ENCODE measurements at places on chromosomes 6 and 20.

GRCh38 chr6:119125576-119125975, 47.1 kb upstream of the FAM184A start:
- no peak for DNase-seq

DNA sequence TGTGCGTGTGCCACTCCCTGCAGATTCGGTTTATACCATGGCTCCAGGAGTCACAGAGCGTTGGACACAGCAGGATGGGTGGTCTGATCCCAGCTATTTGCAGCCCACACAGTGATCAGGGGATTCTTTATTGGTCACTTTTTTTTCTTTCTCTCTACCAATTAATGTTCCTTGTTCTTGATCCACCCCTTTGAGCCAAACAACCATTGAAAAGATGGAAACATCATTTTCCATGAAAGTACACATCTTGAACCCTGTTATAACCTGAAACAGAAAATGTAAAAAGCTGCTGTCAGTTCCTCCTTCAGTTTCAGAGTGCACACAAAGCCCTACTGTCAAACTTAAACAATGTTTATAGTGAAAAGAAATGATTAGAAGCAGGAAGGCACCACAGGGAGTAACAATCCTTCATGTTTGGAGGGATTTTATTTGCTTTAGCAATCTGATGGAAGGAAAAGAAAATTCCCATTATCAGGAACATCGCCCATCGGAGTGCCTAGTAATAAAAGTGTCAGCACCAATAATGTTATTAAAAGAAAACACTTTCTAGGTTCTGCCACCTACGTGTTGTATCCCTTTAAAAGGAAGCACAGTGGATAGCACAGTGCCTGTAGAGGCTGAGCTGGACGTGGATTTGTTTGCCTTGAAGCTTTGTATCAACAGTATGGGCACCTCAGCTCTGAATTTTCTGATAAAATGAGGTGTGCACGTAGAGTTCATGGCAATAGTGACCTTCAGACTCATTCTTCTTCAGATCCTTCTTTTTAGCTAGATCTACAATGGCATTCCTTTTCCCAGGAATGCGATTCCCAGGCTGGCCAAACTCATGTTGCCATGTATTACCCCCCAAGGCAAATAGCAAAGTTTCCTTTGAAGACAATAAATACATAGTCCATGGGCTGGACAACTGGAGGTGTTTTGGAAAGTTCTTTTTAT, 16.1 kb upstream of the THBD start:
- no peak for DNase-seq

- DNase-seq = no peak
Measured at GRCh38 chr6:162267641-162268040, 459.9 kb downstream of the PRKN start.

DNA sequence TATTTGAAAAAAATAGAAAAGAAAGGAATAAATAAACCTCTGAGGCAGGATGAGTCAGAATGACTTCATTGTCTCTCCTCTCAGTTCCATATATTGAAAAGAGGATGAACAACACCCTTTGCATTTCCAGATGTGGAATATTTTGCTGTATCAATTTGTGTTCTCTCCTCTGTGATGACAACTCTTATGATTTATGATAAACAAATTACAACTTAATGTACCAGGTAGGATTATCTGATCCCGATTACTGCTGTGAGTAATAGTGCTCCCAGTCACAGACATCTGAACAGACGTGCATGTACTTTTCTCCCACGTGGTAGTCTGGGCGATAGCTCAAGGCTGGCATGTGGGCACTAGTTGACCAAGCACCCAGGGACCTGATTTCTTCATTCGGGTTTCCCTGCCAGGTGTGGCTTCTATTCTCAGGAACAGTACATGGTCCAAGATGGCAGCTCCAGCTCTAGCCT, 142.1 kb upstream of the SULF2 start:
- DNase-seq = no peak

DNA sequence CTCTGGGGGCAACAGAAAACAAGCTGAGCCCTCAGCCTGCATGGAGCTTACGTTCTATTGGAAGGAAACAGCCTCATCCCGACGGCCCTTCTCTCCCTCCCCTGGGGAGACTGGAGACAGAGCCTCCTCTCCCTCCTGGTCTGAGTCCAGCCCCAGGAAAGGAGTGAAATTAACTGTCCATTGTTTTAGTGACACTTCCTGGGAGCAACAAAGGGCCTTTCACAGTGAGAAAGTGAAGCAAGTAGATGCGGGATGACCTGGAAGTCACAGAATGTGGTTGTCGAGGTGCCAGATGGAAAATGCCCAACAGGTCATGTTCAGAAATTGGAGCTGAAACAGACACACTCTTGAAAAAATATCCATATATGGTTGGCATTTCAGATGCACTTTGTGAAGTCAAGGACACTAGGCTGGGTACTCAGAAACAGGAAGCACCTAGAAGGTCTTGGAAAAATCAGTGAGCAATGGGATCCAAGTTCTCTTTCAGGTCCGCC, 77.8 kb downstream of the TFAP2C start:
- no peak for DNase-seq

DNA sequence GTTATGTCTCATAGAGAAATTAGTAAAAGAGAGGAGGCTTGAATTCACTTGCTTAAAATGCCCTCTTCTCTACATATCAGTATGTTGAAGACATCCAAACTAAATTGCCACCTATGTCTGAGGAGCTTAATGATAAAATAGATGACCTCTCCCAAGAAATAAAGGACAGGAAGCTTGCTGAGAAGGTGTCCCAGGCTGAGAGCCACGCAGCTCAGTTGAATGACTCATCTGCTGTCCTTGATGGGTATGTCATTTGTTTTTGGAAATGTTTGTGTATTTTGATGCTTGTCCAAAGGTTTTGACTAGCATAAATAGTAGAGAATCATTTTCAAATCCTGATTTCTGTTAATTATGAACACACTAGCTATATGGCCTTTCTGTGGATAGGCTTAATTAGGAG, 307.7 kb downstream of the ARHGAP18 start:
- DNase-seq = no peak

- DNase-seq = no peak
Measured at GRCh38 chr20:13996265-13996664, 949 bp downstream of the MACROD2 start.

- no peak for DNase-seq
Measured at GRCh38 chr6:56660381-56660730, 17.7 kb upstream of the DST start.

- DNase-seq = no peak
Measured at GRCh38 chr20:8002056-8002455, 17.5 kb downstream of the TMX4 start.

DNA sequence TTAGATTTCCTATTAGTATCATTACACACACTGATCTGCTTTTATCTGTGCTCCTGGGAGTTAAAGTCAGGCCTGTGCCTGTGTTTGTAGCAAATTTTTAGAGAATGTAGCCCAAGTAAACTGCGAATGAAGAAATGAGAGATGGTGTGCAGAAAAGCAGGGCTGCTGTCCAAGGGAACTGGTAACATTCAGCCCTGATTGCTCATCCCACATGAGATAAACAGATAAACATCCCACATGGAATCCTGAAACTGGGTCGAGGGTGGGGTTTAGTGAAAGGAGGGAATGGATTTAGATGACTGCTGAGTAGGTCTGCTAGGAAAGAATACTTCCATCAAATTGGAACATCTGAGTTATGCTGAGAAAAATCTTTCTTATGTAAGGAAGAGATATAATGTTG, 69.1 kb downstream of the GRIK2 start:
- DNase-seq = no peak

- DNase-seq = no peak
Measured at GRCh38 chr6:170137176-170137891, 153.5 kb downstream of the DLL1 start.

DNA sequence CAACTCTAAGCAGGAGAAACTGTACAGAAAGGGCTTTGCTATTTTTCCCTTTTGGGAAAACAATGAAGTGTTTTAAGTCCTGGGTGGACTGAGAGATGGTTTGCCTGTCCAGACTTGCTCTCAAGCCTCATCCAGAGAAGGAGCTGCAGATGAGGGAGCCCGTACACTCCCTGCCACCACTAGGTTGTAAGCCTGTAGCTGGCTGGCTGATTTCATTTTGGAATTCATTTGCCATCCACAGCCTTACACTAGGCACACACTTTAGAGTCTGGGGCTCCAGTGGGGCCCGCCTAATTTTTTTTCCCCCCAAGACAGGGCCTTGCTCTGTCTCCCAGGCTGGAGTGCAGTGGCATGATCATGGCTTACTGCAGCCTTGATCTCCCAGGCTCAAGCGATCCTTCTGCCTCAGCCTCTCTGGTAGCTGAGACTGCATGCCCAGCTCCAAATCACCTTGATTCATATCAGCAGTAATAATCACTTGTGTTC, 28.4 kb downstream of the POFUT1 start:
- no peak for DNase-seq

- no peak for DNase-seq
Measured at GRCh38 chr6:19603721-19604120, 233.4 kb upstream of the ID4 start.
